ENCODE measurements at places on chromosomes 13 and 19.

DNA sequence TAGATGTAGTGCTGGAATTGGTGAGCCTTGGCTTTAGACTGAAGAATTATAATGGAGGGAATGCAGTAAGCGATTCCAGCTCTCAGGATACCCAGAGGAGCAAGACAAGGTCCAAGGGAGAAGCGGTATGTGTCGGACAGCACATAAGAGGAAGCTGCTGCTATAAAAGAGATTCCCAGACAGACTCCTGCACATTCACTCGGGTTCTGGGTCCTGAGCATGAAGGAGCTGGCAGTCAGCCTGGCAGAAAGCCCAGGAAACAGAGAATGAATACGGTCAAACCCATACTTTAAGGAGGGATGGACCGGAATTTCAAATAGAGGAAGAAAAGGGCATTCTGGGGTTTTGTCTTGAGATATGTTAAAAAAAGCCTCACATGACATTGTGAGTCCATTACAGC lies 308.3 kb downstream of the DNAJC15 start:
- no peak for DNase-seq

- no peak for DNase-seq
These were observed 18.4 kb downstream of the SPATA13 start for GRCh38 chr13:24178847-24179485.

GRCh38 chr19:4776436-4777211 lies 14.9 kb upstream of the FEM1A start:
- no peak for DNase-seq

DNA sequence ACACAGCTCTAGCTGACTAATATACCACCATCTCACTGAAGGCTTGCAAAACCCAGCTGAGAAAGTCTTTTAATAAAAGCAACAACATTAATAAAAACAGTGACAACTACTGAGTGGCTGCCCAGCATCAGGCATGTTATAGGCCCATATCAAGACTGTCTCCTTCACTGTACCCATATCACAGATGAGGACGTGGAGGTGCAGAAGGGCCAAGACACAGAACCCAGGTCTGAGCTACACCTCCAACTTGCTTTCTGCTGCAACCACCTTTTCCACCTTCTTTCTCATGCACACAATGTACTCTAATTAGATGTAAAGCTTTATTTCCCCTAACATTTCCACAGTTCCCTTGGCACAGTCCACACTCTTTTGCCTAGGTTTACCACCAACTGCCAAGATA lies 10.7 kb upstream of the MED26 start:
- no peak for DNase-seq

DNA sequence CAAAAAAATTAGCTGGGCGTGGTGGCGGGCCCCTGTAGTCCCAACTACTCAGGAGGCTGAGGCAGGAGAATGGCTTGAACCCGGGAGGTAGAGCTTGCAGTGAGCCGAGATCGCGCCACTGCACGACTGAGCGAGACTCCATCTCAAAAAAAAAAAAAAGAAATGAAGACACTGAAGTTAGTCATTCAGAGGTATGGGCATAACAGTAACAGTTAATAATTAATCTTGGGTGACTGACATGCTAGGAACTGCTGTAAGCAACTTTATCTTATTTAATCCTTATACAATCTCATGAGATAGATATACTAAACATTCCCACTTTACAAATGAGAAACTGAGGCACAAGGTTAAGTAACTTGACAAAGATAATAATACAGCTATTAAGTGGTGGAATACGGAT lies 4.9 kb downstream of the SKA3 start:
- DNase-seq, result no peak

GRCh38 chr13:84784443-84785153 lies 902.3 kb upstream of the SLITRK1 start:
- no peak for DNase-seq

GRCh38 chr19:34365463-34366401 lies 736 bp downstream of the GPI start:
- DNase-seq, result peak; percentile 73

DNA sequence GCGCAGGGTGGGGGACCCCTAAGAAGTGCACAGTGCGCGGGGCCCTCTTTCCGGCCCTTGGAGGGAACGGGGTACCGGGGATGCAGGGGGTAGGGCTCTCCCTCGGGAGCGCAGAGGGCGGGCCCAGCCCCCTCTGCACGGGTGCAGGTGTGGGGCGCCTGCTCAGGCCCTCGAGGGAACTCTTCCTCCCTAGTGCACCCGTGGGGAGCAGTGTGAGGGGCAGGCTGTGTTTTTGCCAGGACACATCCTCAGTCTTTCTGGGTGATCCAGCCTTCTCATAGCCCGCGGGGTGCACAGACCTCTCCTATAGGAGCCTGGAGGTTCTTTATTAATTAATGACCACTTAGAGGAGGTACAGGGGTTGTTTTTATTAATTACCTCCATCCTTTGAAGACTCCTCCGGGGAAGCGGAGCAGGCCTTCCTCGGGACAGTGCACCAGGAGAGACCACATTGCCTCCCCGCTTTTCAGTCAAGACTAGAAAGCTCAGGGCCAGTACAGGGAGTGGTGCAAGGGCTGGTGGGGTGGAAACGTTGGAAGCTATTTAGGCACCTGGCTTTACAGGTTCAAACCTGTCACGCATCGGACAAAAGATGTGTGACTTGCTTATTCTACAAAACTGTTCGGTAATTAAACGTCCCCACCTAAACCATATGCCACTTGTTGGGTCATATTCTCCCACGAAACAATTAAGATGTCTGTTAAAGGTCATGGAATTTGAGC lies 598 bp upstream of the GJB6 start:
- DNase-seq, result no peak

GRCh38 chr13:35729926-35730627 lies 253.6 kb upstream of the MAB21L1 start:
- no peak for DNase-seq

DNA sequence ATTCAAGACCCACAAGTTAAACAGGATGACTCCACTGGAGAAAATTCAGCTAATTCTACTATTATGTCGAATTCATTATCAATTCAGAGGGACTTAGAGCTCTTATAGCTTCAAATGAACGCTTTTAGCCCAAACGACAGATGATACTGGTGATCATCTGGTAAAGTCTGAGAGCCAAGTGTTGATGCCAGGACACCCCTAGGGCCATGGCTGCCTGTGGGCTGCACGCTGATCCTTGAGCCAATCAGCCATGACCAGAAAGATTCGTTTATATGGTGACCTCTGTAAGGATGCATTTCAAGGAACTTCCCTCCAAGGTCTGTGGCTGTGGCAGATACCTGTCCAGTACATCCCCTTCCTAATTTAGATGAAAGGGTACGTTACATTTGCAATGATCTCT lies 10.9 kb downstream of the MEDAG start:
- no peak for DNase-seq

GRCh38 chr19:6822311-6822670 lies 49.8 kb downstream of the VAV1 start:
- peak; percentile 10 for DNase-seq

DNA sequence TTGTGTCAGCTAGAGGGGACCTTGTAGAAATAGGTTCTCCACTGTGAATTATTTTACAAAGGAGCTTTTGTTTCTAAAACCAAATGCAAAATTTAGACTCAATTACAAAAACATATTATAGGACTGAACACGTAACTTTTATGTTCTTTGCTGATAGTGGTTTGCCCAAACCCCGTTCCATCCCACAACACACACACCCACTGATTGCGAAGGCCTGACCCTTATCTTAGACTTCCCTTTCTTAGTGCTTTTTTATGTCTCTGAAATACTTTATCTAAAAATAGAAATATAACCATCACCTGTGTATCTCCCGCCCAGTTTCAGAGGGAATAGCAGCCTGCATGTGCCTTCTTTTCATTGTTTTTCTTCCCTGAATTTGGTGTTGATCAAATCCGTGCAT lies 13.0 kb downstream of the CCNA1 start:
- DNase-seq, result no peak

DNA sequence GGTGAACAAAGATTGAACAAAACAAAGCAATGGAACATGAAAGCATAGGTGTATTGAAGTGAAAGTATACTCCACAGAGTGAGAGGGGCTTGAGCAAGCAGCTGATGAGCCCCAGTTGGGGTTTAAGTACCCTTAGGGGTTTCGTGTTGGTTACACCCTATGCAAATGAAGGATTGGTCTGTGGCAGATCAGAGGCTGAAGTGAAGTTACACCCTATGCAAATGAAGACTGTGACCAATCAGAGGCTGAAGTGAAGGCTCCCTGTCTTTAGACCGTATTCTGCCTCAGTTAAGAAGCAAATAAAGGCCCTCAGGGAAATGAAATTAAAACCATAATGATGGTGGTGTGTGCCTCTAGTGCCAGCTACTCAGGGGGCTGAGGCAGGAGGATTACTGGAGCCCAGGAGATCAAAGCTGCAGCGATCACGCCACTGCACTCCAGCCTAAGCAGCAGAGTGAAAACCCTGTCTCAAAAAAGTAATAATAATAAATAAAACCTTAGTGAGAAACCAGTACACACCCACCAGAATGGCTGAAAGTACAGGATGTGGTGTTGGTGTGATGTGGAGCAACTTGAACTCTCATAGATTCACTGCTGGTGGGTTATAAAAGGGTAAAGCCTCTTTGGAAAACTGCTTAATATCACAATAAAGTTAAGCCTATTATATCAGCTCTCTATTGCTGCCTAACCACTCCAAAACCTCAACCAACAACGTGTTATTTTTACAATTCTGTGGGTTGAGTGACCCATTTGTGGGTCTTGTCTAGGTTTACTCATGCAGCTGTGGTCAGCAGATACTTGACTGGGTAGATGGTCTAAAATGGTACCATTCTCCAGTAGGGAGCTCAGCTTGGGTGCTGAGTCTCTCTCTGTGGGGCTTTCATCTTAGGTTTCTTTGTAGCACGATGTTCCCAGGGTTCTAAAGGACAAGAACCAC lies 12.8 kb upstream of the UPF3A start:
- DNase-seq, result no peak

DNA sequence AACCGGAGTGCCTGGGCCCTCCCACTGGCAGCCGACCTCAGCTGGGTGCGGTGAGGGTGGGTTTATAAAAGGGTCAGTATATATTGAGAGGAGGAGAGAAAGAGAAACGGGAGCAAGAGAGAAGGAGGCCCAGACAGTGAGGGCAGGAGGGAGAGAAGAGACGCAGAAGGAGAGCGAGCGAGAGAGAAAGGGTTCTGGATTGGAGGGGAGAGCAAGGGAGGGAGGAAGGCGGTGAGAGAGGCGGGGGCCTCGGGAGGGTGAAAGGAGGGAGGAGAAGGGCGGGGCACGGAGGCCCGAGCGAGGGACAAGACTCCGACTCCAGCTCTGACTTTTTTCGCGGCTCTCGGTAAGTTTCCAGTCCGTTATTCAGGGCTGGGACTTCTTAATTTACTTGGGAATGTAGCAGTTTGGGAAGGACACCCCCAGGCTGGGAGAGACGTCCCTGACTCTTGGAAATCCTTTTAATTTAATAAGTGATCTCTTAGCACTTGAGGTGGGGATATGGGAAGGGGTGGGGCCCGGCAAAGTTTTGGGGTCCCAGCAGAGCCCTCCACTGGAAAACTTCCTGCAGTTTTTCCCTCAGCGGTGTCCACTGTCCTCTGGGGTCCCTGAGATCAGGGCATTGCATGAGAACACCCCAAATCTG lies at the start of gene EMP3:
TSS of gene EMP3 (plus strand) at position 288 of the 646 bp plus-strand sequence. CDS start 1,293 bp downstream, outside the sequence.
- peak; percentile 38 for DNase-seq

DNA sequence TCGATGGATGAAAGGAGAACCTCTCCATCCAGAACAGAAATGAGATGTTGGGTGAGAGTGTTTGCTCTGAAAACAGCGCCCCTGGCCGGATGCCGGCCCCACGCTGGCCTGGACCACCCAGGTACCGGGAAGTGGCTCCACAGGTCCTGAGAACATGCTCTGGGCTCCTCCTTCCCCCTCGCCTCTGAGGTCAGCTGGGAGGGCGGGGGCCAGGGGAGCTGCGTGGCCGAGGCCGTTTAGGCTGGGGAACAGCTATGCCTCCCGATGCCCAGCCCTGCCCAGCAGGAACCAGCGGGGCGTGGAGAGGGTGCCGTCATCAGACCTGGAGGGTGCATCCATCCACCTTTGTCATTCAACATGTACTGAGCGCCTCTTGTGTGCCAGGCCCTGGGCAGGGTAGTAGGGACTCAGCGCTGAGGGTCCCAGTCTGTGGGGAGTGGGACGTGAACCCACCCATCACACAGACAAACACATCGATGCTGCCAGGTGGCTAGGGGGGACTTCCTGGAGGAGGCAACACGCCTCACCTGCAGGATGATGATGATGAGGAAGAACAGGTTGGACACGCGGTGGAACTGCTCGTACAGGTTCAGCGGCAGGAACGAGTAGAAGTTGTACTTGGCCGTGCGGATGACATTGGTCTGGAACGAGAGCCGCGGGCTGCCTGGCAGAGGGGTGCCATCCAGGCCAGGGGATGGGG lies 4.2 kb downstream of the ATP8B3 start:
- DNase-seq, result peak; percentile 49

- DNase-seq, result no peak
These were observed 14.2 kb upstream of the PROZ start for GRCh38 chr13:113144255-113144629.

- peak; percentile 19 for DNase-seq
These were observed 38.8 kb downstream of the CHST8 start for GRCh38 chr19:33660410-33661124.

DNA sequence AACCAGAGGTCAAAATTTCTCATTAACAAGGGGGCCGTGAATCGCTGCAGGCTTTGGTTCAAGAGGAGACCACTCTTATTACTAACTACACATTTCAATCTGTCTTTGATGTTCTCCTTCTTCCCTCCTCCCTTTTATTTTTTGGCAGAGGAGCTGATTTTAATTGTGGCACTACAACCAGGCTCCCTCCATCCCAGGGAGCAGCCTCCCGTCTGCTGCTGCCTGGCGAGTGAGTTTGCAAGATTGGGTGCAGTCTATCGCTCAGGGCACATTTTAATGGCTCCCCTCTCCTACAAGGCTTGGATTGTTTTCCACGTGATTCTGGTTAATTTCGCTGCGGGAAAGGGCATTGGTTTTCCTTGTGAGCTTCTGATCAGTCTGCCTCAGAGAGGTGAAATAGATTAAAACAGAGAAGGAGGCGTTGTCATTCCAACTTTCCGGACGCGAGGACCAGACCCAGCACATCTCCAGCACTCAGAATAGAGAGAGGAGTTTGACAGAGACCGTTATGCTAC lies 81.4 kb downstream of the KCTD15 start:
- no peak for DNase-seq

DNA sequence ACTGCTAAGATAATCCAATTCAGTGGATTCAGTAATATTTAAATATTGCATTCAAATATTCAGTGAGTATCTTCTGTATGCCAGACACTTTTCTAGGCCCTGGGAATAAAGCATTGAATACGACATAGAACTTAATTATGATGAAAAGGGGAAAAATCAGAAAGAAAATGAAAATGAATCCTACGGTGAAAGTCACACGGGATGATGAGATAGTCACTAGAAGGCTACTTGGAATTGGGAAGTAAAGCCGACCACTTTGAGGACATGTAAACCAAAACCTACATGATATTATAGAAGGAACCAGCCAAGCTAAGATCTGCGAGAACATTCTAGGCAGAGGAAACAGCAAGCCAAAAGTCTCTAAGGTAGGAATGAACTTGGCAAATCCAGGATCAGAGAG lies 10.1 kb downstream of the DPY19L3 start:
- no peak for DNase-seq

Data from DMS53 (cell line).